RKO (cell line): ENCODE measurements at places on chromosomes 6 and 20.

GRCh38 chr6:30830438-30830837 lies 53.9 kb upstream of the DDR1 start:
- no peak for DNase-seq

DNA sequence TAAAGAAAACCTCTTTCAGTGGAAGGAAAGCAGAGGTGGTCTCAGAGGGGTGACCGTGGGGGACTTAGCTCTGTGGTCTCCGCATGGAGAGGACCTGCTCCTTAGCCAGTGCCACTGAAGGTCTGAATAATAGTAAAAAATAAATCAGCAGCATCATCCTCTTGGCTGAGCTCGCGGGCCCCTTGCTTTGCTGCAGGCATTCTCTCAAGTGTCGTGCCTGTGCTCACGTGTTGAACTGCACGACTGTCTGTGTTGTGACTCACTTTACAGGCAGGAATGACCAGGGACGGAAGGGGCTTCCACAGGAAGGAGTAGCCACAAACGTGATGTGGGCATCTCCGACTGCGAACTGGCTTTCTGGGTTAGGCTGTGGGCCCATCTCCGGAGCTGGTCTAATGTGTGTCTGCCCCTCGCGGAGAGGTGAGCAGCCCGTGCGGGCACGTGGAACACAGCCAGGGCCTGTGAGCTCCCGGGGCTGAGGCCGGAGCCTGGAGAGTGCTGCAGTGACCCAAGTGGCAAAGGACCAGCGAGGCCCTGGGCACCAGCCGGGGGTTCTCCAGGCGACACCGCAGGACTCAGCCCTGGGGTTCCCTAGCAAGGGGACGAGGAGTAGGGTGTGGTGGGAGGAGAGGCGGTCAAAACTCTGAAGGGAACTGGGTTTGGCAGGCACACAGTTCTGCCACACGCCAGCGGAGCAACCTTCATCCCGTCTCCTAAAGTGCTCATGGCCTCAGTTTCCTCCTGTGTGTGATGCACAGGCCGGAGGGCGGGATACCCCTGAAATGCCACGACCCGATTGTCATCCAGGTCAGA lies 89.2 kb downstream of the RAMACL start:
- DNase-seq: no peak

- no peak for DNase-seq
These were observed 32.4 kb downstream of the CBFA2T2 start for GRCh38 chr20:33522256-33522820.

DNA sequence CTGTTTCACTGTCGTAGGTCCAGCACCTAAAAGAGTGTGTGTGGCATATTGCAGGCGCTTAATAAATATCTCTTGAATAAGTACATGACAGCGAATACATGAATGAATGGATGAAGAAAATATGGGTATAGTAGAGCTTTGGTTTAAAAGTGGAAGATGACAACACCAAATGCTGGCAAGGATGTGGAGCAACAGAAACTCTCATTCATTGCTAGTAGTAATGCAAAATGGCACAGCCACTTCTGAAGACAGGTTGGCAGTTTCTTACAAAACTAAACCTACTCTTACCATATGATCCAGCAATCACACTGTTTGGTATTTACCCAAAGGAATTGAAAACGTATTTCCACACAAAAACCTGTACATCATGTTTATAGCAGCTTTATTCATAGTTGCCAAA lies 36.3 kb upstream of the ARFGEF2 start:
- no peak for DNase-seq

DNA sequence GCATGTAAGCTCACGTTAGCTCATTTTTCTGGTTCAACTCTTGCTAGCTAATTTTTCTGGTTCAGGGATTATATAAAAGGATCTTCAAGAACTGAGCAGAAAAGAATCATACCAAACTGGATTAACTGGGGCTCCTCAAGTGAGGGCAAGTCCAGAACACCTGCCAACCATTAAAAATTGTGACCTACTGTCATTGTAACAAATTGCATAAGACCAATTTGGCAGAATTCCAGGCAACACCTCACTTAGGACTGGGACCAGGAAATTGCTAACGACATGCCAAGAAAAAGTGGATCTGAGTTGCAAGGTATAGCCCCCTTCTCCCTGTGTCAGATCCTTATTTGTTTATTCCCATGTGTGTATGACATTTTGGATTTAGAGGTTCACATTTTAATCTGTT lies 216.6 kb downstream of the HIVEP2 start:
- DNase-seq: no peak

DNA sequence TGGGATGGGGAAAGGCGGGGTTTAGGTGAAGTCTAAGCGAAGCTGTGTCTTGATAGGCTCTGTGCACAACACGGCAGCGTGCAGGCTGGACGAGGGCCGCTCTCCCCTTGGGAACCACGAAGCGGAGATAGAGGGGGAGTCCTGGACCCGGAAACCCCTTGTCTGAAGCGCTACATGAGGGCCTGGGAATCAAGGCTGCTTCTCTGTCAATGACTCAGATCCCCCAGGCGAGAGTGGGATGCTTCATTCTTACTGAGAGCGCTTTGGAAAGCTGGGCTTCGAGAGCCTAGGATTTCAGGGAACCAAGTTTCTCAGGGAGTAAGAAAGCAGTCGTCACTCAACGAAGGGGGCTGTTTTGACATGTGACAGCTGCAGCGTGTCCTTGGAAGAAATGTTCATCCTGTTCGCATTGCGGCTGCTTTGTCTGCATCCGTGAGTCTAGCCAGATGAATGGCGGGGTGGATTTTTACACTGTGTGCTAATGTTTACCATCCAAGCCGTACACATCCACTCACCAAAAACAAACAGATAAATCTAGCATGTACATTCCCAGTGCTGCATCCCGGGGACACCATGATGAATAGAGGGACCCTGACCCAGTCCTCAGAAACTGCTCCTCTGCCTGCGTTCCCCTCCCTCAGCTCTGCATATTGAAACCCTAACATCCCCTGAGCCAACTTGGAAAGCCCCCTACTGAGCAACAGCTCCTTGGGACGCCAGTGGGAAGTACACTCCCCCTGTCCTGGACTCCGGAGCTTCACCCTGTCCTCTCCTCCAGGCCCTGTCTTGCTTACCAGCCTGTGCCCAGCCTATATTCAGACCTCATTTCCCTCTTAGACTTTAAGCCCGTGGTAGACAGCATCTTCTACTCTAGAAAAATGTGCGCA lies 24.5 kb upstream of the RTF2 start:
- DNase-seq: no peak

- DNase-seq: no peak
These were observed 45.2 kb downstream of the PLAGL2 start for GRCh38 chr20:32162351-32162750.

GRCh38 chr20:32380745-32381144 lies 22.6 kb downstream of the ASXL1 start:
- DNase-seq: no peak

GRCh38 chr6:45786355-45786781 lies 229.3 kb downstream of the CLIC5 start:
- no peak for DNase-seq

- DNase-seq: no peak
These were observed 59.8 kb downstream of the SHPRH start for GRCh38 chr6:145904391-145904790.

- DNase-seq: no peak
These were observed 71.2 kb upstream of the SLCO4A1 start for GRCh38 chr20:62570897-62571668.

GRCh38 chr6:137020776-137021175 lies 24.0 kb downstream of the IL20RA start:
- DNase-seq: no peak

DNA sequence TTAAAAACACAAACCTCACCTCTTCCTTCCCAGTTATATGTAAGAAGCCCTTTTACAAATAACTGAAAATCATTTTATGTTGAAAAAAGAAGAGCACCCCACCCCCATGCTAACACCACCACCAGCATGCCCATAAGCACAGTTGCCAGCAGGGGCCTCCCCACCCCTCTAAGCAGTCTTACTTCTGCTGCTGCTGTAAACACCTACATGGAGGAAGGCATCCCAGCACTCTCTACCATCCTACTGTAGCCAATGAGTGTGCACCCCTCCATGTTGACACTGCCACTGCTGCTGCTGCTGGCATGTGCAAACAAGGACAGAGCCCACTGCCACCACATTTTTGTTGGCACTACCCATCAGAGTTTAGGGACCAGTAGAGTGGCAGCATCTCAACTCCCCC lies 49.6 kb upstream of the PHIP start:
- peak; percentile 7 for DNase-seq

GRCh38 chr6:170555305-170555704 lies 1.1 kb downstream of the TBP start:
- peak; percentile 49 for DNase-seq

DNA sequence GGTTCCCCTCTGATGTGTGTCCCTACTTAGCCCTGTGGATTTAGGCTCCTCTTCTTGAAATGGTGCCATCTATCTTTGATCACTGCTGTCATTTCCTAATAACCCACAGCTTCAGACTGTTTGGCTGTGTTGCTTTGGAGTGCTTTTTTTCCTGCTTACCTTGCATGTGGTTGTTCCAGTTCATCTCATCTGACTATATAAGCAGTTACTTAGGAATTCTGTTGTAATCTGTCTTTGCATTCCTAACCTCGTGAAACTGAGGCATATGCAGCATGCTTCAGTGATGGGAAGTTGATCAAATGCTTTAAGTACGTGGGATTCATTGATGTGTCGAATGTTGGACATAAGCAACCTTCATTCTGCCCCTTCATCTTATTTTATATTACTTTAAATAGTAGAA lies 115.8 kb upstream of the FLRT3 start:
- no peak for DNase-seq

GRCh38 chr6:142462260-142462659 lies 160.5 kb downstream of the ADGRG6 start:
- no peak for DNase-seq

DNA sequence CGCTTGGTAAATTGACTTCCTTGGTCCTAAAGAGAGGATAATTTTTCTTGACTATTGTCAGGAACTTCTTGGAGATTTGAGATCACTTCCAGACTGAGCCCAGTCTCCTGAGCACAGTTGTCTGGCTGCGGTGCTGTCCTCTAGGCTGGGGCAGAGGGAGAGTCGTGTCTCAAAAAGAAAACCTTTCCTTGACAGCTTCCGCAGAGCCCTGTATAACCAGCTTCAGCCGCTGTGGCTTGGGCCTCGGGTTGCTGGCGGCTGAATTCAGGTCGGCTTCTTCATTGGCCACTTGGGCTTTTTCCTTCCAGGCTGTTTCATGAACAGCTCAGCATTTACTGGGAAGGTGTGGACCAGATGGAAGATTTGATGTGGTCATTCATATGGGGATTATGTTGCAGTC lies 75.9 kb downstream of the DHX35 start:
- DNase-seq: no peak

DNA sequence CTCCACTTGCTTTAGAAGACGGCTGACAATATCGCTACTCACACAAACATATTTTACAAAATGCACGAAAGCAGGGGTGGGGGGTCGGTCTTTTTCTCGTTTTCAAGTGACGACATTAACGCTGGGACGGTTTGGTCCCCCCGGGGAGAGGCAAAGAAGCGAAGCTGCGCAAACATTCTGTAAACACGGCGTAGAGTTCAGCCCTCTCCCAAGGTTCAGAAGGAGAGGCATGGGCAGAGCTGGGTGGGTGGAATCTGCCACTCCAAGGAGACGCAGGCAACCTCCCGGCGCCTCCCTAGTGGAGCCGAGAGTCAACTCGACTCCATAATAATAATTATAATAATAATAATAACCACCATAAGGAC lies 2.4 kb downstream of the NKX2-2 start:
- no peak for DNase-seq

- peak; percentile 62 for DNase-seq
These were observed 20.7 kb upstream of the TOX2 start for GRCh38 chr20:43893930-43894329.

GRCh38 chr6:144266091-144266649 lies 19.0 kb upstream of the UTRN start:
- no peak for DNase-seq

GRCh38 chr6:35086282-35086632 lies 54.9 kb downstream of the TCP11 start:
- DNase-seq: no peak

DNA sequence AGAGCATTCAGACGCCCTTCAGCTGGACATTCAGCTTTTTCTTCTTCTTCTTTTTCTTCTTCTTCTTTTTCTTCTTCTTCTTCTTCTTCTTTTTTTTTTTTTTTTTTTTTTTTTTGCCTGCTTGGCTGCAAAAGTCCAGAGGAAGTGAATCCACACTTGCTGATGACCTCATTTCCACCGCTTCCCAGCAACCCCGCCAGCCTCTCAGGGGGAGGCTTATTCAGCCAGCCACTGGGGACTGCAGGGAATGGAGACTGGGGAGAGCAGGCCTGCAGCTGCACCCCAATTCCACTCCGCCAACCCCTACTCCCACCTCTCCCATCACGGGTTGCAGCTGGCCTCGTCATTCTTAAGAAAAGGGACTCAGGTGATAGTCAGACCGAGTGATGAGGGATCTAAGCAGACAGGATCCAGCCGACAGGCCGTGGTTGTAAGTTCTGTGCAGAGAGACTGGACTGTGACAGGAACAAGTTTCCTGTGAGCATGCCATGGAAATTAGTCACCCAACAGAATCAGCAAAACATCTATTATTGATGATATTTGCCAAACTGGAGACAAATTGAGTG lies 59.0 kb upstream of the QKI start:
- no peak for DNase-seq

GRCh38 chr6:25224242-25224641 lies 54.9 kb upstream of the CARMIL1 start:
- no peak for DNase-seq
